ENCODE measurements at places on chromosomes 13 and 19. TPM values are rescaled to one million over a fixed set of nuclear protein-coding genes. Genes with fewer than 3 reads are reported as not detected.

Gene UBE2S
- 276 TPM for total RNA-seq

Gene SAFB2
- total RNA-seq = 18.9 TPM

Gene CYP2A7
- not detected for total RNA-seq

Gene LRRC63
- 0.82 TPM for total RNA-seq

Gene CCDC169
- total RNA-seq = 1.9 TPM

Gene MAP4K1
- total RNA-seq = 0.29 TPM

Gene CYP2A6
- total RNA-seq = not detected

Gene TBXA2R
- 0.27 TPM for total RNA-seq

Gene CADM4
- total RNA-seq = 13.1 TPM
